ENCODE measurements at places on chromosomes 13 and 19.

- DNase-seq: no peak
These were observed 15.6 kb downstream of the KPNA3 start for GRCh38 chr13:49776871-49777270.

DNA sequence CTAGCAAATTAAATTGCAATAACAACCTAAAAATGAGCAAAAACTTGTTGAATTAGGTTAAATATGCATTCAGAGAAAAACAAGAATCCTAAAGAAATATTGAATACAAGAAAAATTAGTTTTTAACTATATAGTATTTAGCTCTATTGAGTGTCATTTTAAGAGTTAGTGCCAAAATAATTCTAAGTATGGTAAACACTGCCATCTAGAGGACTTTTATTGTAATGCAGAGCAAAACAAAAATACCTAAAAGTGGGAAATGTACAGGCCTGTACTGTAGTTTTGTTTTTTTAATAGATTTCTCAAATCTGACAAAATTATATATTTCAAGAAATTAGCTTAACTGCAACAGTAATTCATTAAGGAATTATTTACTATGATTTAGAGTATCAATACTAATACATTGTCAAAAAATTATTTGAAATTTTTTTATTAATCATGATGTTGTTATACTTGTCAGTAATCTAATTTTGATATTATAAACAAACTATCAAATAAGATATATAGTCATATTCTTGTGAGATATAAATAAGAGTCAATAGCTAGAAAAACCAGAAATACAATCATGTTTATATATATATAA is 8.2 kb upstream of the PCDH9 start:
- no peak for DNase-seq

DNA sequence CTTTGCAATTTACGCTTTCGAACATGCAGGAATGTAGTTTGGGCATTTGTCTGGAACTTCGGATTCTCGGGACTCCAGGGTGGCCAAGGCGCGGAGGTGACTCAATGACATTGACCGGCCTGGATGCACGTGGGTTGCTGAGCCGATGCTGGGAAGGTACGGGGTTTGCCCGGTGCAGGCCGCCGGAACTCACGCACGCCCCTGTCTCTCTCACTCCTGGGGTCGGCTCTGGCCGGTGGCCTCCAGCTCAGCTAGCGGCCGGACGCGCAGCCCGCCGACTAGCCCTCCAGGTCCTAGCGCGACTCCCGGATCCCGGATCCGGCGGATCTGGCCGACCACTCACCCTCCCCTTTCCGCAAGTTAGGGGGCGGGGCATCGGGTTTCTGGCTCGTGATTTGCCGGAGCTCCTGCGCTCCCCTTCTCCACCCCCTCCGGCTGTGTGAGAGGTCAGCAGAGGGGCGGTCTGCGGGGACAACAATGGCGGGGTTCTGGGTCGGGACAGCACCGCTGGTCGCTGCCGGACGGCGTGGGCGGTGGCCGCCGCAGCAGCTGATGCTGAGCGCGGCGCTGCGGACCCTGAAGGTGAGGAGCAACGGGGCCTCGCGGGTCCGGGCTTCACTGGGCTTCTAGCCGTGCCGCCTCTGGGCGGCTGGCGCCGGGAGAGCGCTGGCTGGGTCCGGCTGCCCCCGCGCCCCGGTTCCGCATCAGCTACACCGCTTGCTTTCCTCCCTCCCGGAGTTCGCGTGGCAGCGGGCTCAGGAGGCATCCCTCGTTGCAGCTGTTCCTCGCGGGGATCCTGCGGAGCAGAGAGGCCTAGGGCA is at the start of gene PCCA:
TSS of gene PCCA (plus strand) at position 450 of the 821 bp plus-strand sequence. CDS start at position 478, 28 bp downstream.
- DNase-seq: peak; percentile 39

DNA sequence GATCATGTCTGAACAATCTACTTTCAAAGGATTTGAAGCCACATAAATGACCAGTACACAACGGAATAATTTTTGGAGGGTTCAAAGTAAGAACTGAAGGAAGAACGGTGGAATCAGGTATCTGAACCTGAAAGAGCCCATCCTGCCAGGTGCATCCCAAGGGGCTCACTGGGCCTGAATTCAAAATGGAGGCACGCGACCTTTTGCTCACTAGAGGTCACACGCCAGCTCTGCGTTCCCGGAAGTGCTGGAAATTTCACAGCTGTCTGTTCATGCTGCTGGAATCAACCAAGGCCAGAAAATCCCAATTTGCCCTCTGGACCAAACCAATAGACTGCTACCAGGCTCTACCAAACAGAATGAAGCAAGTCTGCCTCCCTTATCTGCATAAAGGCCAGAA is 4.2 kb upstream of the RASA3 start:
- no peak for DNase-seq

DNA sequence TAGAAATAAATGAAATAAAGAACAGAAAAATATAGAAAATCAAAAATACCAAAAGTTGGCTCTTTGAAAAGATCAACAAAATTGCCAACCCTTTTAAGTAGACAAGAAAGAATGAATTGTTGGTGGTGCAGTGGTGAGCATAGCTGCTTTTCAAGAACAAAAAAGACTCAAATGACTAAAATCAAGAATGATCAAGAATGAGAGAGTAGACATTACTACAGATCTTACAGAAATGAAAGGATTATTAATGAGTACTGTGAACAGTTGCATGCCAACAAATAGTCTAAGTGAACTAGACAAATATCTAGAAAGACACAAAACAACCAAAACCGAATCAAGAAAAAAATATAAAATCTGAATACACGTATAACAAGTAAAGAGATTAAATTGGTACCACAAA is 53.9 kb downstream of the FNDC3A start:
- DNase-seq: no peak
